Fibroblast of skin of scalp (primary cell): ENCODE measurements at places on chromosomes 16 and 17.

DNA sequence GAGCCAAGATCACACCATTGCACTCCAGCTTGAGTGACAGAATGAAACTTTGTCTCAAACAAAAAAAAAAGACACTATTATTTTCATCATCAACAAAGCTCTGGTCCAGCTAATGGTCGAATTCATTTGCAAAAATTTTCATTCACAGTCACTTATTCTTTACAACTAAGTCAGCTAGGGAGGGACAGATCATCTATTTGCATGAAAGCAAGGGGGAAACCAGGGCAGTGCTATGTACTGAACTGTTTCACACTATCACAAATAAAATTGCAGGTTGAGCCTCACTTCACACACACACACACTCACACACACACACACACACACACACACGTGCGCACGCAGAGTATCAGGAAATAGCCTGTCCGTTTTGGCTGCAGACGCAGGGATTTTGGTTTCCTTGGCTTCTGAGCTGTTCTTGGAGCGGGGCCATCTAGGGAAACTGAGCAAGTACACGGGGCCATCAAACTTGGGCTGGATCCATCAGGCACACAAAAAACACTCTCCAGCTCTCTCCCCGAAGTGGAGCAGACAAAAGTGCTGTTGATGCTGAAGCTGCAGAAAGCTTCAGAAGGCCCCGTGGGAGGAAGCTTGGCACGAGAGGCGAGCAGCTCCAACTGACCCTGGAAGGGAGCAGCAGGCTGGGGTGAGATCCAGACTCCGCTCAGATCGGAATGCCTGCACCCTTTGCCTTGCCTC is 44.3 kb upstream of the HELZ start:
- peak; percentile 62 for DNase-seq

GRCh38 chr17:27404676-27405075 is 51.6 kb upstream of the KSR1 start:
- DNase-seq = no peak

DNA sequence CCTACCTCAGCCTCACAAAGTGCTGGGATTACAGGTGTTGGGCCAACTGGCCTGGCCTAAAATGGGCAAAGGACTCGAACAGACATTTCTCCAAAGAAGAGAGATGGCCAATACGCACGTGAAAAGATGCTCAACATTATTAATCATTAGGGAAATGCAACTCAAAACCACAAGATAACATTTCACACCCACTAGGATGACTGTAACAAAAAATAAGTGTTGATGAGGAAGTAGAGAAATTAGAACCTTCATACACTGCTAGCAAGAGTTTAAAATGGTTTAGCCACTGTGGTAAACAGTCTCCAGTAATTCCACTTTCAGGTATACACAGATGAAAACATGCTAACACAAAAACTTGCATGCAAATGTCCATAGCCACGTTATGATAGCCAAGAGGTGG is 5.7 kb downstream of the TMED6 start:
- DNase-seq = no peak

DNA sequence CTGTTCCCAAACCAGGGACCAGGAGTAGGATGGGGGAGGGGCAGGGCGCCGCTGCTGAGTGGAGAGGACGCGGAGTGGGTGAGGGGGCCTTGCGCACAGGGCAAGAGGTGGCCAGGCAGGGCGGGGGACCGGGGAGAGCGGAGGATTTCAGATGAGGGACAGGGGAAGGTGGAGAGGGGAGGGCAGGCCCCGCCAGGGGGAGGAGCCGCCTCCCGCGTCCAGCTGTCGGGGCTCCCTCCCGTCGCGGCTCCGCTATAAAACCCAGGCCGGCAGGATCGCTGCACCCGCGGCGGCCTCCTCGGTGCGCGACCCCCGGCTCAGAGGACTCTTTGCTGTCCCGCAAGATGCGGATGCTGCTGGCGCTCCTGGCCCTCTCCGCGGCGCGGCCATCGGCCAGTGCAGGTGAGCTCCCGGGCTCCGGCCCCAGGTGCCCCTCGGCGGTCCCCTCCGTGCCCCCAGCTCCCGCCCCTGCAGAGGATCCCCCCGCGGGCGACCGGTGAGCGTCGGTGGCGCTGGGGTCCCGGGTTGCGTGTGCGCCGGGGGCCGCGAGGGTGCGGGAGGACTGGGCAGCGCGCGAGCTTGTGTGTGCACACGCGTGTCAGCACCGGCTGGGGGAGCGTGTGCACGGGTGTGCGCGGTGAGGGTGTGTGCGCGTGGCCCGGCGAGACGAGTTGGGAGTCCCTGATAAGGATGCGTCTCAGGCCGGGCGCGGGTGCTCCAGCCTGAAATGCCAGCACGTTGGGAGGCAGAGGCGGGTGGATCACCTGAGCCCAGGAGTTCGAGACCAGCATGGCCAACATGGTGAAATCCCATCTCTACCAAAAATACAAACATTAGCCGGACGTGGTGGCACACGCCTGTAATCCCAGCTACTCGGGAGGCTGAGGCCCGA is at the start of gene CA4:
Gene CA4, plus strand, starts transcription at position 283 of the 892 bp plus-strand sequence. Its CDS starts 62 bp downstream, at position 345.
- DNase-seq = no peak

DNA sequence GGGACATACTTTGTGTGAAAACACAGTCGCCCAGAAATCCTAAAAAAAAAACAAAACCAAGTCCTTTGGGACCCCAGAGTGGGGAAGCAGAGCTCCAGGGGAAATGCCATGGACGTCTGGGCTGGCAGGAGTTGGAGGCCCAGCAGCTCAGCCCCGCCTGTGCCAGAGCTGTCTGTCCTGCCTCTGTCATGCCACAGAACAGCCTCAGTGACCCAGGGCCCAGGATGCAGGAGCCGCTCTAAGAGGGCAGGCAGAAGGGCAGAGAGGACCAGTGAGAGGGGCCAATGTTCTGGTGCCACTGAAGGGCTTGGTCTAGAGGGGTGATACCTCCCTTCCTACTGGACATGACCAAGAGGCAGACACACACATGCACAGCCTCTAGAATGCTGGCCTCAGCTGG is 166.2 kb downstream of the C16orf78 start:
- DNase-seq = peak; percentile 33

DNA sequence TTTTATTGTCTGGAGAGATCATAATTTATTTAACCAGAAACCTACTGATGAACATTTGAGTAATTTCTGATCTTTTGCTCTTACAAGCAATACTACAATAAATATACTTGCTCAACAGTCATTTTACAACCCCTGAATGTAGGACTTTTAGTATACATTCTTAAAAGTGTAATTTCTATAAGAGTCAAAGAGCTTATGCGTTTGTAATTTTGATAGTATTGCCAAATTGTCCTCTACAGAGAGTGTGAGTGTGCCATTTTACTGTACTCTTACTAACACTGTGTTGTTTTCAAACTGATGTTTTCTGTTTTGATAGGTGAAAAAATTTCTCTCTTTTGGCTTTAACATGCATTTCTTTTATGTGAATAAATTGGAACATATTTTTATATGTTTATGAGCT is 139.1 kb downstream of the FTO start:
- no peak for DNase-seq

DNA sequence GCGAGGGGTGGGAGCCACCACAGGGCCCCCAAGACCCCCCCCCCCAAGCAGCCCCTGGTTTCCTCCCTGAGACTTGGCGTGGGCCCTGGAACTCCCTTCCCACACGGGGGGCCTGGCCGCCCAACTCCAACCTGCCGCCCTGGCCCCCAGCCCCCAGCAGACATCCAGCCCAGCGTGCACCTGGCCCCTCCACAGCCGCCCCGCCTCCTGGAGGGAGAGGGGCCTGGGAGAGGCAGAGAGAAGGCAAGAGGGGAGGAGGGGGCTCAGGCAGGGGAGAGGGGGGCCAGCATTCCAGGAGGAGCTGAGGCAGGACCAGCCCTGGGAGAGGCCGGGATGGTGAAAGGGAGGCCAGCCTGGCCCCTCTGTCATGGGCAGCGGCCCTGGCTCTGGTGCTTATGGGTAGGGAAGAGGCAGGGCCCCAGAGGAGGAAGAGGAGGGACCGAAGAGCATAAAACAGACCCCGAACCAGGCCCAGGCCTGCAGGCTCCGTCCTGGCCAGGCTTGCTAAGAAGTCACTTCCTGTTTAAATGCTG is 16.7 kb downstream of the IL34 start:
- DNase-seq = no peak

DNA sequence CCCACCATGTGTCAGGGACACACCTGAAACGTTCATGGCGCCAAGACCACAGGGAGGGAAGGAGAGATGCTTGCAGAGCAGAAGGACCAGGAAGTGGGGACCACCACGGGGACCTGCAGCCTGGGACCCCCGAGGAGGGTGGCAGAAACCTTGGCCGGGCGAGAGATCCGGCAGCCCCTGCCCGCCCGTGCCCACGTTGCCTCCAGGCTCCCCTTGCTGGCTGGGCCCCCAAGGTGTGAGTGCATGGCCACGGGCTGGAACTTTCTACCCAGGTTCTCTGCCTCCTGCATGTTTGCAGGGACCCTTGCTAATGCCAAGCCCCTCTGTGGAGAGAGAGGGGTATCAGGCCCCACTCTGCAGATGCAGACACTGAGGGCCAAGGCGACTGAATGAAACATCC is 50.4 kb downstream of the USP22 start:
- no peak for DNase-seq

DNA sequence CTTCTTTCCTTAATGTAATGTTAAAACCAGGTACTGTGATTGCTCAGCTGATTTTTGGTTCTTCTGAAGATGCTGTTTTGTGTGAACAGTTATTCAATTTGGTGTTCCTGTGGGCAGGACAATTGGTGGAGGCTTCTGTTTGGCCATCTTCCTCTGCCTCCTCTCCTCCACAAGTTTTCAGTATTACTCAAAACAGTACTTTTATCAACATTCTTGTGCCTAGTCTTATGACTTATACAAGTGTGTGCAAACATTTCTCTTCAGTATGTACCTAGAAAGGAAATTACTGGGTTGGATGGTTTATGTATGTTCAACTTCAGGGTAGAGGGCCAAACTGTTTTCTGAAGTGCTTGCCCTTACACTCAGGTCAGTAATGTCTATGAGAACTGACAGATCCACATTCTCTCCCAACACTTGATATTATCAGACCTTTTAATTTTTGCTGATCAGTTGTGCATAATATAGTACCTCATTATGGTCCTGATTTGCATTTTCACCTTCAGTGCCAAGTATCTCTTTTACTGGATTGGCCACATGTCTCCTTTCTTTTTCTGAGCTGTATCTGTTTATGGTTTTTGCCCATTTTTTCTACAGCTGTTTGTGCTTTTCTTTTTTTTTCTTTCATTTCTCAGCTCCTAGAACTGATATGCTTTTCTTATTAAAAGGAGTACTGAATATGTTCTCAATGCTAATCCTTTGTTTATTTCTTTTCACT is 50.9 kb downstream of the ERCC4 start:
- no peak for DNase-seq
